ENCODE measurements at places on chromosomes 11 and 22.

DNA sequence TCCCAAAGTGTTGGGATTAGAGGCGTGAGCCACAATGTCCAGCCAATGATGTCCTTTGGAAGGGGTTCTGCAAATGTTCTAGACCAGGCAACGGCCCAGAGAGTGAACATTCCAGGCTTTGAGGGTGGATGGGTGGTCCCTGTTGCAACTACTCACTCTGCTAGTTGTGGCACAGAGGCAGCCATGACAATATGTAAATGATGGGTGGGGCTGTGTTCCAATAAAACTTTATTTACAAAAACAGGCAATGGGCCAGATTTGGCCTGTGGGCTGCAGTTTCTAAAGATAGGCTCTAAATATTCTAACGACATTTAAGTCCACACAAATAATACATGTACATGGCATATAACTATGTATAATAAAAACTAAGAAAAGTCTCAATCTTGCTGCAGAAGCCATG lies 276.3 kb downstream of the CTTN start:
- DNase-seq, result no peak

DNA sequence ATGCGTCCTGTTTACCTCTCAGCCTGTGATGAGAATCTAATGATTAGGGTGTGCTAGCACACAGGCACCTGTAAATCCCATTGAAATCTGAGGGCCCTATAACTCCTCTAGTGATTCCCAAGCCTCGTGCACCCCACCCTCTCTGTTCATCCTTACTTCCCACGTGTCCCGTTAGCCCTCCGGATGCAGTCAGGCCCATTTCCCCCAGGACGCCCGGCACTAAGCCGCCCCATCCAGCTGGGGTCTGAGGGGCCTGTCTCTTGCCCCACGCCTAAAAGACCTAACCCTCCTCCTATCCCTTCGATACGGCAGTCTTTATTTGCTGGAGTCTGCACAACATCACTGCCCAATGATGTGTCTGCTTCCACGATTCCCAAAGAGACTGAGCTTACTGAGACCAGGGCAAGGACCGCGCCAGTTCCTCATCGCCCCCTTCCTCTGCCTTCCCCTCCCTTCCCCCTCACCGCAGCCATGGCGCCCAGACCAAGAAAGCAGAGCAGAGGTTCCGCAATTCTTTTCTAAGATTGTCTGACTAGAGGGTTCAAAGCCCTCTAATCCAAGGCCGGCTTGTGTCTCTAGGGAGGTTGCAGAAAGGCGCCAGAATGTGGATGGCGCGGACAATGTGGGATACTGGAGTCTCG lies 1.1 kb upstream of the FADS2 start:
- no peak for DNase-seq

DNA sequence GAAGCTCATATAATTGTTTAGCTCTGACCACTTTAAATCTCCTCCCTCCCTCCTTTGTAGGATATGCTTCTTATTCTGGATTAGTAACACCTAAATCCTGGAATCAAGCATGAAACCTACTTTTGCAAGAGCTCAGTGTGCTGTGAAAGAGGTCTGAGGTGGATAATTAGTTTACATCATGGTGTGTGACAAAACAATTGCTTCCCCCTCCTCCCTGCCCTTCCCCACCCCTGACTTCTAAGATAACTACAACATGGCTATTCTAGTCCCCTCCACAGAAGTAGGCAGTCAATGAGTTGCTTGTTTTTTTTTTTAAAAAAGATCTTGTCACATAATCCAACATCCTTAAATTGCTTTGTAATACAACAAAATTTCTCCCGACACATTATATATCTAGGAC lies 314.0 kb downstream of the CADM1 start:
- DNase-seq, result no peak

GRCh38 chr11:21415606-21416005 lies 746.2 kb downstream of the NELL1 start:
- no peak for DNase-seq

- no peak for DNase-seq
Measured at GRCh38 chr11:120759046-120759445, 247.5 kb downstream of the GRIK4 start.

DNA sequence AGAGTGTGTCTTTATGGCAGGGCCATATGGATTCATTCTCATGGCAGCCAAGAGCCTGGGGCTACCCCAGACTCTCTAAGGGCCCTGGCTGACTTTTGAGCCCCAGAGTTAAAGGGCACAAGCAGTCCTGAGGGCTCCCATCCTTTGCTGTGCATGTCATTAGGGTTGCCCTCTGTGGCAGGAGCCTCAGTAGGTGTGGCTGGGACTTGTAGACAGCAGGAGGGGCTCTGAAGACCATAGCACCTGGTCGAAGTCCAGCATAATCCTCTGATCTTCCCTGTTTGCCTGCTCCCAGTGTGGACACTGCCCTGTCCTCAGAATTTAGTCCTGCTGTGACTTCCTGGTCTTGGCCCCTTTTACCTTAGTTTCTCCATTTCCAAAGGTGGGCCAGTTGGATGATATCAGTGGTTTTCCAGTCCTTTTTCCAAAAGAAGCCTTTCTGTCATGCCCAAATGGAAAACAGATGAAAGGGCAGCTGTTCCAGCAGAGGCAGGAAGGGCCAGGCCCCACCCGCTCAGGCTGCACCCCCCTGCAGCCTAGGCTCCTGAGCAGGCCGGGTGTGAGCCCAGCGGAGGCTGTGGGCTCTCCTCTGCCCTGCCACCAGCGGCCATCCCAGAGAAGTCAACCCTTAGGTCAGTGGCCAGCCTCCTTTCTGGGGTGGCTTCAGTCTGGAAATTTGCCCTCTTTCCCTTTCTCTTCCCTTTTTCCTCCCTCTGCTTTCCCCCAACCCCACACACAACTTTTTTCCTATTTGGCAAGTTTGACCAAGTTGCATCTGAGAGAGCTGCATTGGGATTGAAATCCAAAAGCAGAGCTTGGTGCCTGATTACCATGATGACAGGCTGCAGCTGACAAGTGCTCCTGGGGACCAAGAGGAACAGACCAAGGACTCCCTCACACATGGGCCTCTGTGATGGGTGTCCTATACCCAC lies 32.8 kb upstream of the SUSD2 start:
- no peak for DNase-seq

GRCh38 chr11:40376331-40376730 lies 1083.1 kb downstream of the LRRC4C start:
- no peak for DNase-seq

DNA sequence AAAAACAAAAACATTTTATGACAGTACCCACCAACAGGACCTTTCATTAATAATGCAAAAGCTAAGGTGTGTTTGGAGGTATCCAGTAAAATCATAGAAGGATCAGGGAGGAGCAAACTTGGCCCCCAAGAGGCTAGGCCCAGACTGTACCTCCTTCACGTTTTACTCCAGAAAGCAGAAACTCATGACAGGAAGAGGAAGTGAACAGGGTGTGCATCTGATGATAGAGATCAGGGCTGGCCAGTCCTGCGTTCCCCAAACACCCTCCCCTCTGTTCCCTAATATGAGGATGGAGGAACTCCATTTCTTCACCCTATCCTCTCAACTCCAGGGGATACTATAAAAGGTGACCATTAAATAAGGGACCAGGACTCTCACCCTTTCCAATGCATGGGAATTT lies 10.2 kb upstream of the MS4A12 start:
- DNase-seq, result no peak

Measured in NK-92 treated with Interleukin-12 subunit alpha and Interleukin-12 subunit beta, amount 100 ng/mL, for 24 hours (cell line).